ENCODE measurements at places on chromosomes 4 and X. TPM values are rescaled to one million over a fixed set of nuclear protein-coding genes. Genes with fewer than 3 reads are reported as not detected.

SPATA4 gene
- under 0.01 TPM for total RNA-seq

EFHC2 gene
- total RNA-seq = 0.23 TPM

AMOT gene
- total RNA-seq = 5.0 TPM

LUZP4 gene
- not detected for total RNA-seq

LGI2 gene
- total RNA-seq = under 0.01 TPM

FAM149A gene
- total RNA-seq = 0.89 TPM

DKK2 gene
- total RNA-seq = 0.92 TPM

NDNF gene
- 1.5 TPM for total RNA-seq

CCDC120 gene
- total RNA-seq = 0.65 TPM

MND1 gene
- total RNA-seq = 1.8 TPM

ADGRG4 gene
- total RNA-seq = not detected

CNKSR2 gene
- total RNA-seq = 2.4 TPM

CT45A1 gene
- total RNA-seq = not detected

TCEAL7 gene
- 15.9 TPM for total RNA-seq

CSAG2 gene
- not detected for total RNA-seq

SLC39A8 gene
- 11.1 TPM for total RNA-seq

IL1RAPL1 gene
- 9.0 TPM for total RNA-seq

STEEP1 gene
- total RNA-seq = 35.6 TPM

HSD17B13 gene
- 0.30 TPM for total RNA-seq

ANKRD37 gene
- 24.3 TPM for total RNA-seq

CXCR3 gene
- not detected for total RNA-seq

FTHL17 gene
- not detected for total RNA-seq

BLTP1 gene
- 92.9 TPM for total RNA-seq

QRFPR gene
- total RNA-seq = not detected

RAI2 gene
- total RNA-seq = not detected

CUL4B gene
- 38.6 TPM for total RNA-seq

SLITRK4 gene
- 3.6 TPM for total RNA-seq

GRK4 gene
- 3.8 TPM for total RNA-seq

RBMXL3 gene
- not detected for total RNA-seq

Data from smooth muscle cell of the umbilical artery (primary cell).